ENCODE measurements at places on chromosomes 7 and 10. TPM values are rescaled to one million over a fixed set of nuclear protein-coding genes. Genes with fewer than 3 reads are reported as not detected.

DNAH11 gene
- total RNA-seq = 7.3 TPM

TPST1 gene
- 51.4 TPM for total RNA-seq

FAM25A gene
- 342 TPM for total RNA-seq

TAS2R41 gene
- not detected for total RNA-seq

GDF2 gene
- total RNA-seq = not detected

IL6 gene
- 3.1 TPM for total RNA-seq

PRF1 gene
- total RNA-seq = not detected

SFRP5 gene
- total RNA-seq = not detected

ACTR3C gene
- total RNA-seq = 5.5 TPM

VWC2 gene
- total RNA-seq = not detected

ATP5MK gene
- total RNA-seq = 130 TPM

ENTPD1 gene
- total RNA-seq = not detected

CACNB2 gene
- total RNA-seq = not detected

AZGP1 gene
- total RNA-seq = 1.0 TPM

LIPM gene
- 0.34 TPM for total RNA-seq

UCMA gene
- not detected for total RNA-seq

SCIN gene
- 3.2 TPM for total RNA-seq

GIMAP2 gene
- total RNA-seq = 0.21 TPM

APBB1IP gene
- total RNA-seq = not detected

SFXN2 gene
- total RNA-seq = 2.4 TPM

HMX3 gene
- 0.07 TPM for total RNA-seq

EN2 gene
- total RNA-seq = under 0.01 TPM

IFIT2 gene
- total RNA-seq = 6.4 TPM

CDC14C gene
- 0.07 TPM for total RNA-seq

NPY4R gene
- total RNA-seq = not detected

NRF1 gene
- 12.6 TPM for total RNA-seq

SLC13A1 gene
- total RNA-seq = not detected

RET gene
- 0.68 TPM for total RNA-seq

PNLIPRP1 gene
- not detected for total RNA-seq

PROSER2 gene
- total RNA-seq = 24.3 TPM

VSIR gene
- total RNA-seq = 9.8 TPM

AMPH gene
- total RNA-seq = not detected

SPDYE1 gene
- not detected for total RNA-seq

LRIT1 gene
- not detected for total RNA-seq

TUBAL3 gene
- 0.36 TPM for total RNA-seq

TYW1B gene
- 9.2 TPM for total RNA-seq

HABP2 gene
- total RNA-seq = not detected

OPN4 gene
- not detected for total RNA-seq

GRM3 gene
- total RNA-seq = not detected

ASB10 gene
- total RNA-seq = not detected

GPR15LG gene
- total RNA-seq = 1.2 TPM

CXCL12 gene
- not detected for total RNA-seq

CDK14 gene
- total RNA-seq = 3.1 TPM

SCART1 gene
- total RNA-seq = 0.64 TPM

GLI3 gene
- total RNA-seq = 1.7 TPM

DLG5 gene
- total RNA-seq = 37.6 TPM

ANKRD61 gene
- 0.21 TPM for total RNA-seq

PRR15 gene
- total RNA-seq = 4.4 TPM
